Hypothalamus (tissue), 51 donors: ENCODE measurements at places on chromosomes 3 and 15.

DNA sequence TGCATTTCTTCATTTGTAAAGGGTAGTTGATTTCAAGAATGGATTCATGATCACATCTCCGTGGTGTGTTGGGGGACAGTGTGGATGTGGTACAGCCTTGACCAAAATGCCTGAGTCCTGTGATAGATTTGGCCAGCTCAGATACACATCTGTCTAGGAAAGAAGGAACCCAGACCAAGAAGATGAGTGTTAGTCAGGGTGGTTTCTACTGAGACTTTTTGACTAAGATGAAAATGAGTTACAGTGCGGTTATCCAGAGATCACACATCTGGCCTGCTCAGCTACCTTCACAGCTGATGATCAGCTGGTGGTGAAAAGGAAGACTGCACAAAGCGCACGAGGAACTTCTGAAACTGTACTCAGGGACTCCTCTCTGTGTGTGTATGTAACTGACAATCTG is 68.0 kb downstream of the FNDC3B start:
- DNase-seq, result no peak

DNA sequence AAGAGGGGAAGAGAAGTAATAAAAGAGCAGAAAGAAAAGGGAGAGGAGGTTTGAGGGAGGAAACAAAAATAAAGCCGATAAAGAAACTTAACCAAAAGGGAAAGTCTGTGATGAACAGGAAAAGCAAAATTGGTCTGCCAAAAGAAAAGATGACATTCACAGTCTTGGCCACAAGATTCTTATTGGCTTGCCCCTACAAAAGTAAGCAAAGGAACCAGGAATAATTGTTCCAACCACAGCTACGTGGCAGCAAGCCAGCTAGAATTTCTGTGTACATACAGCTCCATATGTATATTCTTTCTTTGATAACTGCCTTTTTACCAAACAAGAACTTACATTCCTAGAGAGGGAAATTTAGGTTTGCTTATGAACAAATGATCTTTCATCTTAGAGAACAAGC is 79.6 kb downstream of the MLH1 start:
- no peak for DNase-seq

DNA sequence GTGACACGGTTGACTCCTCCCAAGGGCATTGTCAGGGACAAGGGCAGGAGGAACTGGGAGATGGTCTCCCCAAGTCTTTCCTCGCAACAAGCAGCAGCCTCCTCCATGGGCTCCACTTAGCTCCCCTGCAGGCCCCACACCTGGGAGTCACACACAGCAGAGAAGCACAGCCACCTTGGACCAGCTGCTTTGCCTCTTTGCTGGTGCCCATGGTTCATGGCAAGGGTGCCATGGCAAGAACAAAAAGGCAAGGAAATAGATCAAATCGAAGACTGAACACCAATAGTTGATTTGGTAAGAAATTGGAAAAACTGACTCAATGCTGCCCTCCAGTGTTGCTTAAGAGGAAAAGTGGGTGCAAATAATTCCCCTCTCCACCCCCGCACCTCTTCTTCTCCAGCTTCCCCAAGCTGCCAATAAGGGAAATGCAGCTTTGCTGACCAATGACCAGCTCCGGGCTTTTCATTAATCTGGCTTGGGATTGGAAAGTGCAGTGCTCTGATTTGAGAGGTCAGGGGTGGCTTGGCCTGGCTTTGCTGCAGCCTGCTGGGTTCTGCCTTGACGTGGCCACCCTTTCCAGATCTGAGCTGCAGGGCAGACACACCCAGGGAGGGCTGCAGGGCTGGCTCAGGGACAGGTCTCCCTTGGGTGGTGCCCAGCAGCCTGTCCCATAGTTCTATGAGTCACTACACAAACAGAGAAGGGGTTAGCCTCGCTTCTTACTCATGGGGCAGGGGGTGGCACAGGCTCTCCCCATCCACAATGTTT is 162.0 kb downstream of the KLF13 start:
- peak; percentile 27 for DNase-seq

GRCh38 chr3:32172420-32172819 is 66.0 kb downstream of the GPD1L start:
- DNase-seq, result no peak

GRCh38 chr3:108183971-108184370 is 38.3 kb downstream of the IFT57 start:
- DNase-seq, result no peak

DNA sequence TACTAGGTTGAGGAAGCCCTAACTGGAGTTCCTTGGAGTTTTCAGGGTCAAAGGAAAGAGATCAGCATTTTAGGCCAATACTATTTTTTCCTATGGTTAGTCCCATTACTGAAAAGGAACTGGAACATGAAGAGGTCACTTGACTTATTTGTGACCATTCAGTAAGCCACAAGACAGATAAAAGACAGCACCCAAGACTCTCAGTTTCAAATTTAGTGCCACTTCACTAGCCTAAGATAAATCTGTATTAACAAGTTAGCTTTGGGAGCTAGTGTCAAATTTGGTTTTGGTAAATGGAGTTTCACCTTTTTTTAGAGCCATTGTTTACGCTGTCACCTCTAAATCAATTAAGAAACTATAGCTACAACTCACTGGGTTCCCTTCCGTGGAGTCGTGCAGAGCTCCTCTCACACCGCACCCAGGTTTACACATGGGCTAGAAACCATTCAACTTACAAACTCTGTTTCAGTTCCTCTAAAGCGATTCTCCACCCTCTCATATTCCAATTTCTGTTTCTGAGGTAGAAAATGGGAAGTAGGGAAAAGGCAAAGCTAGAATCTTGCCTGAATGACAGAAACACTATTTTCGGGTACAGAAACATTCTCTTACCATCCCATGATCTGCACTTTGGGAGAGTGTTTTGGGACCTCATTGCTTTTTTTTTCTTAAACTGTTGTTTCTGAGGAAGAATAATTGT is 14.4 kb downstream of the CCDC32 start:
- no peak for DNase-seq

DNA sequence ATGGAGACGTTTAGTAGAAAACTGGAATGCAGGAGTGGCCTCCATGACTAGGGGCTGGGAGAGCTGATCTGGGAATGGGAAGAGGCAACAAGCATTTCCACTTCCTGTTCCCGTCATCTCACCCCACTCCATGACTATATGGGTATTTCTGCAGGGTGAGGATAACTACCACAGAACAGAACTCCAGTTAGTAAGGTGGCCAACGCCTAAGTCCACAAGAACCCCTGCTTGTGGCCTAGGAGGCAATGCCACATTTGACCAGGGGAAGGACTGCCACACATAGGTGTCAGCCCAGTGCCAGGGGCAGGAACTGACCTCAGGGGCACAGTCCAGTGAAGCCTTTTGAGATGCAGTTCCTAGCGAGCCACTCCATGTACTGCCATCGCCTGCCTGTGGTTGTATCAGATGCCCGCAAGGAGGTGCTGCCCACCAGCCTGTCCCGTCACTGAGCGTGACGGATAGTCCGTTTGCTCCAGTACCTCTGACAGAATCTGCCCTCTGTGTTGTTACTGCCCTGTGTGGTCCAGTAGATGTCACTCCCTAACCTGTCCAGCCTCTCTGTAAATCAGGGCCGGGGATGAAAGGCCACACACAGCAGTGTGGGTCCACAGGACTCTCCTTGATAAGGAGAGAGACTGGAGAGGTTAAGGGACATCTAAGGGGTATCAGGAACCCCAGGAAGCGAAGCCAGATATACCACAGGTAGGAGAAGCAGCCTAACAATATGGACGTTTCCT is 3.5 kb upstream of the MTFMT start:
- DNase-seq, result peak; percentile 16

- DNase-seq, result no peak
Observed at GRCh38 chr3:9194509-9195184, 54.8 kb downstream of the SRGAP3 start.

GRCh38 chr15:89129123-89129815 is 41.0 kb downstream of the ABHD2 start:
- peak; percentile 44 for DNase-seq

DNA sequence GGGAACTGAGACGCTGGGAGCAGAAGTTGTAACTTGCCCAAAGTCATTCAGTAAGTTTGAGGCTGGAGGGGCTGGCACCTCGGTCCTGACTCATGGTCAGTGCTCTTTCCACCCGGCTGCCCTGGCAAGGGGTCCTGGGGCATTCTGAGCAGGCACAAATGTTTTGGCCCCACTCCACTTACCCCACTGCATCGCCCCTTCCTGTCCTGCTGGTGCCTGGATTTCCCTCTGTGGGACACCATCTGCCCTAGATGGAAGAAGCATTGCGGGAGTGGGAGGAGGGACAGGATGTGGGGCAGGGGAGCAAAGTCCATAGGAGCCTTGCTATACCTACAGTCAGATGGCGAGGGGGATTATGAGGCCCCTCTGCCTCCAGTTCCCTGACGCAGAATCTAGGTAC is 4.5 kb downstream of the CORO2B start:
- no peak for DNase-seq

DNA sequence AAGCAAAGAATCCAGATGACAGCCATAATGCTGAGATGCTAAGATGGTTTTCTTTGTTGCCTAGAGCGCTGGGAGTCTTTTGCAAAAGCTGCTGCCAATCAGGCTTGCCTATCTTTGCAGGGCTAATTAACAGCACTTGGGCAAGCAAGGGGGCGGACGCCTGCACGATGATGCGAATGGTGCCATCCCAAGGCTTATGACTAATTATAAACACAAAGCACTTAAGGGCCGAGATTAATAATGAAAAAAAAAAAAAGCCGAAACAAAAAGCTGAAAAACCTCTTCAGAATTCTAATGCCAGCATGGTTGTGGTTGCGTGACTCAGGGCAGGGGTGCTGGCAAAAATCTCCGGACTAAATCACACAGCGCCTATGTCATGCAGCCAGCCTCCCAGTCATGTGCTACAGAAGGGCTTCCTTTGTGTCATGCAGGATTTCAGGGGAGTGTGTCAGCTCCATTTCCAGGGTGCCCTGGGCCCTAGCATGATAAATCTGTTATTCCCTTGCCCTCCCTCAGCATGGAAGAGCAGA is 185.0 kb upstream of the ANKRD28 start:
- DNase-seq, result peak; percentile 5

GRCh38 chr3:150371741-150372254 is 36.3 kb upstream of the TSC22D2 start:
- DNase-seq, result no peak

GRCh38 chr15:44186705-44187104 is 8.4 kb downstream of the FRMD5 start:
- DNase-seq, result peak; percentile 10

DNA sequence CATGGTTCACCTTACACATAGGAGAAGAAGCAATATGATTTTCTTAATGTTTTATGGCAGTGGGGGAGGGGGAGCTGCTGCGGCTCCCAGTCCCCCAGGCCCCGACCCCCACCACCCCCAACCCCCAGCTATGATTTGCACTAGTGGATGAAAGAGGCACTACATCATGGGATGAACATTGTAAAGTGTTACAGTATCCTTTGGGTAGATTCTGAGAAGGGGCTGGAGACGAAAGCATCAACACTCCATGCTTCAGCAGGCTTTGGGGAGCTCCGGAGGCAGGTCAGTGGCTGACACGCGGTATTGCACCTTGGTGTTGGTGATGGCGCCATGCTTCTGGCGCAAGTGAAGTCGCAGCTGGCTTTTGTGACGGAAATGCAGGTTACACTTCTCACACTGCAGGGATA is 19.9 kb upstream of the RTP2 start:
- DNase-seq, result no peak

GRCh38 chr3:14513566-14514322 is 26.4 kb downstream of the GRIP2 start:
- DNase-seq, result no peak

- no peak for DNase-seq
Observed at GRCh38 chr15:22735781-22736180, 50.7 kb upstream of the NIPA1 start.

DNA sequence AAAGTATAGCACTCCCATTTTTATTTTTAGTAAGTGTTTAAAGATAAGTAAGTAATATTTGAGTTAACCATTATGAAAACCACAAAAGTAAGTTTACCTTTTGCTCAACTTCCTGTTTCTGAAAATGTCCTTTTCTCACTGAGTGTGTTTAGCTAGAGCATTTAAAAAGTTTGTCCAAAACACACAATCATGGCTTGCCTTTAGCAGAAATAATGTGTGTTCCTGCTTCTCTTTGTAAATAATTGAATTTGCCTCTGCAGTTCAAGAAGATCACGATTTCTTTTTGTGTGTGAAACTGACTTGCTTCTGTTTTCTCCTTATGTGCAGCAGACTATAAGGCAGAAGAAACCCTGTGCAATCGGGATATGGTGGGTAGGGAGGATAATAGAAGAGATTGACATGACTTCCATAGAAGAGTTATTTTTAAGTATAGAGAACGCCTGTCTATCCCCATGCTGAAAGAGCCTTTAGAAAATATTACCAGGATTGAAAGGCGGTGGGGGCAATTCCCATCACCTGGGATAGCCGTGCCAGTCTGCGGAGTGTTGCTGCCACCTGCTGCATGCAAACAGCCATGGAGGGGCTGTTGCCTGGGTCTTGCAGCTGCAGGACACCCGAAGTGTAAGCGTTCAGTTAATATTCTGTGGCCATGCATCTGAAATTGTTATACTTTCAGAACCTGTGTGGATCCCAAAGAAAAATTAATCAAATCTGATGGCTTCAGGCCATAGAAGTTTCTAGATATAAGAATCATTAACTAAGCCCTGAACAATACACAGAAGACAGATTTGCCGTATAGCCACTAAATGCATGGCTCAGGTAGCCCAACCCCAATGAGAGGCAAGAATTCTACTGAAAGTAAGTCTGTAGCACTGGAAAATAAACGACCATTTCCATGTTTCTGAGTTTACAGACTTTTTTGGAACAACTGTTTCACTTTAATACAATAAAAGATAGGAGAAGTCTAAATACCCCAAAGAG is 2.4 kb upstream of the CD96 start:
- peak; percentile 16 for DNase-seq

DNA sequence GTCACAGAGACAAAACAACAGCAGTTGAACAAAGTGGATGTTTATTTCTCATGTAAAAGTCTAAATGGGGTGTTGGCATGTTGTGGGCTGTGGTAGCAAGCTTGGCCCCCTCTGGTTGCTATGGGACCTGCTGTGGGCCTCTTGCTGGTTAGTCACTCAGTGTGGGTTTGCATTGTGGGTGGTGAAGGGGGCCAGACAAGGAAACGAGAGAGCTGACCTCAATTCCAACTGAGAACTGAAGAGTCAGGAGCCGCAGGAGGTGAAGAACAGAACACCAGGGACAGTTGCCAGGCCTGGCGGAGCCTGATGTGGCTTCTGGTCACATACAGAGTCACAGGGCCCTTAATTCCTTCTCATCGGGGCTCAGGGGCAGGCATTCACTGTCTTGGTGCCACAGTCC is 1.9 kb upstream of the ADPGK start:
- DNase-seq, result peak; percentile 27

DNA sequence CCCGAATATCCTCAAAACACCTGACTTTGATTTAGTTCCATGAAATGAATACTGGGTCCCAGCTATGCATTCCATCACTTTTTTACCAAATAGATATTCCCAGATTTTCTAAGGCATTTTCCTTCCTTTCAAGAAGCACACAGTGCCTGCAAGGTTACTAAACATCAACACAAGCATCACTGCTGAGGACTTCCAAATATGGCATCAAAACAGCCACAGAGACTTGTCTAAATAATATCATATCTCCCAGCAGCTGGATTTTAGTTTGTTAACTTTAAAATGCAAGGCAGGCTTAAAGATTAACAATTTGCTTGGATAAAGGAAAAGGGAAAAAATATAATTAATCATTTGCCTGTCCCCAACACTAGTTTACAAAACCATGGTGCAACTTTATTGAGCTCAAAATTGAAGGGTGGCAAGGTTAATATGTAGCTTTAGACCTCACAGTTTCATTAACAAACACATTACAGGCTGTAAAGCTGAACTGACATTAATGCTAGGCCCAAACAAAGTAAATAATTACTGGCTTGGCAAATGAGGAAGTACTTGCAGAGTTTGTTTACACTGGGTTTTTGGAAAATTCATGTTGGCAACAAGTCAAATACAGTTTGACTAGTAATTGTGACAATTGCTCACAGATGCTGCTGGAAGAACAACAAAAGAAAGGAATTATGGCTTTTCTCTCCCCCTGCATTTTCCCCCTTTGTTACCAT is 401.7 kb upstream of the CDIN1 start:
- DNase-seq, result no peak
